ENCODE measurements at places on chromosomes 1 and 21.

- no peak for DNase-seq
Observed at GRCh38 chr1:116814926-116815723, 60.9 kb downstream of the CD2 start.

DNA sequence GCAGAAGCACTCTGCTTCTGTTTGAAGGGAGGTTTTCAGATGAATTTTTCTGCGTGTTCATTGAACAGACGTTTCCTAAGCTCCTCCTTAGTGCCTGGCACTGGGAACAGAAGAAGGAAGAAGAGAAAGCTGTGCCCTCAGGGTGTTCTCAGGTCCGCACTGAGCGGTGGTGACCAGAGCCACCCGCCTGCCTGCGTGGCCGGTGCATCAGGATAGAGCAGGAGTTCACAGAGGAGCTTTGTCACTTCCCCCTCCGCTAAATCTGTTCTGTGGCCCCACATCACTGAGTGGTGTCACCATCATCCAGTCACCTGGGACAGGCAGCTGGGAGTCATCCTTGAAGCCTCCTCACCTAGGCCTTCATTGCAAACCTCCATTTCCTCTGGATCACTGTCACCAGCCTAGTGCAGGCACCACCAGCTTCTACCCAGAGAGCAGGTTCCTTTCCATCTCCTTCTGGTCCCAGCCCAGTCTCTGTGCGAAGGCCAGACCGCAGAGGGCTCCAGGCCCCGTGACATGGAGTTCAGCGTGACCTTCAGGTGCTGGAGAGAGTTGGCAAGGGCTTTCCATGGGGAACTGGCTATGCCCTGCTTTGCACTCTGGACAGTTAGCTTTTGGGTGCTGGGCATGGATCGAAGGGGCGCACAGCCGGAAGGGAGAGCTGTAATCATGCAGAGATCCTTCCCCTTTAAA is 21.7 kb downstream of the PARK7 start:
- no peak for DNase-seq

DNA sequence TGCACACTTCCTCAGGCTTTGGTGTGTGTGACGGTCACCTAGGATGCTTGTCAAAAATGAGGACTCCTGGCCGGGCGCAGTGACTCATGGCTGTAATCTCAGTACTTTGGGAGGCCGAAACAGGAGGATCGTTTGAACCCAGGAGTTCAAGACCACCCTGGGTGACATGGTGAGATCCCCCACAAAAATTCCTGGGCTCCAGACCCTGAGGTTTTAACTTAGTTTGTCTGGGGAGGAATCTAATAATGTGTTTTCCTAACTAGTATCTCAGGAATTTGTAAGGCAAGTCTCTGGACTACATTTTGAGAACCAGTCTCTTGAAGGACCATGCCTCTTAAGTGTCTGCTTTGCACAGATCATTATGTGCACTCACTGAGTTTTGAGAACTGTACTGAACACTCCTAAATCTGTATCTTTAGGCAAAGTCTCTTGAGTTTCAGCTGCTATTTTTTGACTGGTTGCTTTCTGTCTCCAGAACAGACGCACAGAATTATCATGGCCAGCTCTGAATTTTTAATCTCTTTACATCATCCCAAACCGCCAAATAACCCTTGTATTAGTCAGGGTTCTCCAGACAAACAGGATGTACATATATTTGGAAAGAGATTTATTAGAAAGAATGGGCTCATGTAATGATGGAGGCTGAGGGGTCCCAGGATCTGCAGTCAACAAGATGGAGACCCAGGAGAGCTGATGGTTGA is 45.5 kb upstream of the VANGL1 start:
- no peak for DNase-seq

GRCh38 chr1:231000639-231001038 is 21.7 kb downstream of the ARV1 start:
- DNase-seq, result no peak

DNA sequence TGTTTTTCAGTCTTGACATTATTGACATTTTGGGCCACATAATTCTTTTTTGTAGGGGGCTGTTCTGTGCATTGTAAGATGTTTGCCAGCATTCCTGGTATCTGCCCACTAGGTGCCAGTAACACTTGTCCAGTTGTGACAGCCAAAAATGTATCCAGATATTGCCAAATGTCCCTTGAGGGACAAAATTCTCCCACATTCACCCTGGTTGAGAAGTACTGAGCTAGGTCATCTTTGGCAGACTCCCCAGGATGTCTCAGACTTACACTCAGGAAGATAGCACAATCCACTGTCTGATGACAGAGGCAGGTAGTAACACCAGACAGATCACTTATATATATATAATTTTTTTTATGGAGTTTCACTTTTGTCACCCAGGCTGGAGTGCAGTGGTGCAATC is 5.9 kb downstream of the CD48 start:
- DNase-seq, result peak; percentile 44

- no peak for DNase-seq
Observed at GRCh38 chr1:29399465-29399864, 163.1 kb downstream of the PTPRU start.

DNA sequence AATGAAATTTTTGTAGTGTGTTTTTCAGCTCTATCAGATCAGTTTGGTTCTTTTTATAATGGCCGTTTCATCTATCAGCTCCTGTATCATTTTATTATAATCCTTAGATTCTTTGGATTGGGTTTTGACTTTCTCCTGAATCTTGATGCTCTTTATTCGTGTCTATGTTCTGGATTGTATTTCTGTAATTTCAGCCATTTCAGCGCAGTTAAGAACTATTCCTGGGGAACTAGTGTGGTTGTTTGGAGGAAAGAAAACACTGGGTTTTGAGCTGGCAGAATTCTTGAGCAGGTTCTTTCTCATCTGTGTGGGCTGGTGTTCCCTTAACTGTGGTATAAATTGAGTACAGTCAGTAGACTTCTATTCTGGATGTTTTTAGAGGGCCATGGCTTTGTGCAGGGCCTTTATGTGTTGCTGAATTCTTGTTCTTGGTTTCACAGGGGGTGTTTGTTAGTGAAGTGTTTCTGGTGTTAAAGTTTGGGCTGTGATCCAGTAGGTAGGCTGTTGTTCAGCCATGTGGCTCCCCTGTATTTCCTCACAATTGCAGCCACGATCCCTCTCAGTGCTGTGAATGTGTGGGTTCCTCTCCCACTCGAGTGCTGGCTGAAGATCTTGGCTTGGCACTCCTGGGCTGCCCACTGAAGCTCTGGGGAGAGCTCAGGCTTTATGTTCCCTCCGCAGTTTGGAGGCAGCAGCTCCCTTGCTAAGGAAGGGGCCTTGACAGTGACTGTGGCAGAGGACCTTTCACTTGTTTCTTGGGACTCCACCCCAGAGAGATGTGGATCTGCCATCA is 56.0 kb upstream of the CCDC190 start:
- no peak for DNase-seq

DNA sequence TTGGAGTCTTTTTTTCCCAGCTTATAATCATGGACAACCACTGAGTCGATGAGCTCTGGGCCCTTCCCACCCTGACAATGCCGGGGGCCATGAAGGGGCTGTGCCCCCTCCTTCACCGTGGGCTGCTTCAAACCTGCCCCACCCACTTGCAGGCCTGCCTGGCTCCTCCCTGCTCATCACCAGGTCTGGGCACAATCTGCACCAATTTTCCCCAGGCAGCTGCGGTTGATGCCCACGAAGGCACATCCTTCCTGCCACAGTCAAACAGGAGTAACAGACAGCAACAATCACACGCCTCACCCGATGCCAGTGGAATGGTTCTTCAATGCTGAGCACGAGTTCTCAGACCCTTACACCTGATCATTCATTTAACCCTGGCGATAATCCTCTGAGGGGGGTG is 18.9 kb downstream of the PGLYRP3 start:
- no peak for DNase-seq
